ENCODE measurements at places on chromosomes 16 and 17.
A peak's percentile ranks its signal among the peaks of the same experiment; 100 is the strongest.

- DNase-seq, result no peak
These were observed 61.6 kb downstream of the PITPNC1 start for GRCh38 chr17:67438667-67439066.

DNA sequence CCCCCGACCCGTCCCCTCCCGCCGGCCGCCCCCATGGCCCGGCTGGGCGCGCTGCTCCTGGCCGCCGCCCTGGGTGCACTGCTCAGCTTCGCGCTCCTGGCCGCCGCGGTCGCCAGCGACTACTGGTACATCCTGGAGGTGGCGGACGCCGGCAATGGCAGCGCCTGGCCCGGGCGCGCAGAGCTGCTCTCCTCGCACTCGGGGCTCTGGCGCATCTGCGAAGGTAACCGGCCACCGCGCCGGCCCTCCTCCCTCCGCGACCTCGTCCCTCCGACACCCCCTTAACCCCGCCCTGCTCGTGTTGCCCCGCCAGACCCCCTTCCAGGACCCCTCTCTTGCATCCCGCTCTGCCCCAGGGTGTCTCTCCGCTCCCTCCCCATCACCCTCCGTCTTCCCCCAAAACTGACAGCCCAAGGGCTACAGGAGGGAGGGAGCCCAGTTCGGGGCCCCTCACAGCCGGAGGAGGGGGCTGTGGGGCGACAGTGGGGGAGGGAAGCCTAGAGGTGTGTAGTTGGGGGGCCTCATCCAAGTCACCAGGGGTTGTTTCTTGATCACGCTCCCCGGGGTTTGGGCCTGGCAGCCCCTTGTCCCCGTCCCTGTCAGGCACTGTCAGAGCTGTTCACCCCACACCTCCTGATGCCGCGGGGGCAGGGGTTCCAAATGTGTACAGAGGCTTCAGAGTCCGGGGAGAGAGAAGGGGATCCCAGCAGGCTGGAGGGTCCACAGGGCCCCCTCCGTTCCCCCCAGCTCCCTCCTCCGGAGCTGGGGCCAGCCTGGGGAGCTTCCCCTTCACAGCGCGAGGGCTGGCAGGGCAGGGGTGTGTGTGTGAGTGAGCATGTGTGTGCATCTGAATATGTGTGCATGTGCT is 794 bp downstream of the TMEM235 start:
- no peak for DNase-seq

- no peak for DNase-seq
These were observed 95.2 kb upstream of the SEC14L1 start for GRCh38 chr17:77045441-77046041.

GRCh38 chr16:74740795-74741304 is 33.8 kb downstream of the FA2H start:
- peak; percentile 95 for DNase-seq

DNA sequence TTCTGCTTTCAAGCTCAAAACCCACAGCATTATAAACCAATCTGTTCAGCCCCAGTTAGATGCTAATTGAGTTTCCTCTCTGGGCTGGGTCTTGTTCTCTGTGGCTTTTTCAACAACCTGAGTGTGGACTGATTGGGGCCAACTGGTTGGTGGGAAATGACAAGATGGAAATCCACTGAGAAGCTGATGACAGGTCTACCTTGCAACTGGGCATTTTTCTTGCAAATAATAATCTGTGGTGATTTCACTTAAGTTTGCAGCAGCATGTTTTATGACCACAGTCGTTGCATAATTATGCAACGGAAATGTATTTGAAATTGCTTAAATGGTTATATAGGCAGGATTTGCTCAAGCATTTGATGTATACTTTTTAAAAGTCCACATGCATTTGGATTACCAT is 69.9 kb downstream of the AKAP1 start:
- DNase-seq, result no peak

- no peak for DNase-seq
These were observed 32.7 kb downstream of the ZZEF1 start for GRCh38 chr17:4110152-4110551.

DNA sequence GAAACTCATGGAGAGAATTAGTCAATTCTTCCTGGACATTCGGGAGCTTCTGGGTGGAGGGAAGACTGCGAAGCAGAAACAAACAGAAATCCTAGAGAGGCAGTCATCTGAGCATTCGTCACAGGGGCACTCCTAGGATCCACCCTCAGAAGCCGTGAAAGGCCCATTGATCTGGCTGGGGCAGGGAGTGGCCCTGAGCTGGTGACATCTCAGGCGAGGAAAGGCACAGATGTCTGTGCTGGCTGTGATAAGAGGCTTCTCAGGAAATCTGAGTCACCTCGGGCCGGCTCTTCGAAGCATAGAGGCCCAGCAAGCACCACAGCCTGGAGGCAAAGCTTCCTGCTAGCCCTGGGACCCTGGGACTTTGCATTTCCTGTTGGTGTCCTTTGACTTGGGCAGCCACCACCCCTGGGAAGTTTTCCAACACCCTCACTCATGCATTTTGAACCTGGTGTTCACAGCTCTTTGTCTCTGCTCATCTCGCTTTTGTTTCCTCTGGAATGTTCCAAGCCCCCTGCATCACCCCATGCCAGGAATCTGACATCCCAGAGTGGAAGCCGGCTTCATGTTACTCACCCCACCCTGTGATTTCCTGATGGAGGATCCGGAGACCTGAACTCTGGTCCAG is 23.3 kb upstream of the CDRT4 start:
- peak; percentile 94 for DNase-seq

DNA sequence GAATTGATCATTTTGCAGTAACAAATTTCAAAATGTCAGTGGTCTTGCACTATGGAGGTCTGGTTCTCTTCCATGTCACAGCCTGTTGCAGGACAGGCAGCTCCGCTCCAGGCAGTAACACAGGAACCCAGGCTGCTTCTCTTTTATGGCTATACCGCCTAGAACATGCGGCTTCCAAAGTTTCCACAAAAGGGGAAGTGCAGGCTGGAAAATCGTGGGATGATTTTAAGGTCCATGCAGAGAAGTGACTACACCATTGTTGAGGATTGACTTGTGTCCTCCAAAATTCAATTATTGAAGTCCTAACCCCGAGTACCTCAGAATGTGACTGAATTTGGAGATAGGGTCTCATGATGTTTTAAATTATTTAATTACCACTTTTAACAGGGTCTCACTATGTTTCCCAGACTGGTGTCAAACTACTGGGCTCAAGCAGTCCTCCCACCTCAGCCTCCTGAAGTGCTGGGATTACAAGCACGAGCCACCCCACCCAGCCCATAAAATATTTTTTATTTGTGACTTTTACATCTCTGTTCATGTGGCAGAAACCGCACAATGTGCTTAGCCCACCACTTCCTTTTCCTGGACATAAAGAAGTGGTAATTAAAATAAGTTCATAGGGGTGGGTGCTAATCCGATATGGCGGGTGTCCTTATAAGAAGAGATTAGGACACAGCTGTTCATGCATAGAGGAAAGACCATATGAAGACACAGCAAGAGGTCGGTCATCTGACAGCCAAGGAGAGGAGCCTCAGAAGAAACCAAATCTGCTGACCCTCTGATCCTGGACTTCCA is 279.2 kb upstream of the RPL38 start:
- DNase-seq, result no peak

- no peak for DNase-seq
These were observed 281.6 kb upstream of the CCL2 start for GRCh38 chr17:33973491-33973890.

DNA sequence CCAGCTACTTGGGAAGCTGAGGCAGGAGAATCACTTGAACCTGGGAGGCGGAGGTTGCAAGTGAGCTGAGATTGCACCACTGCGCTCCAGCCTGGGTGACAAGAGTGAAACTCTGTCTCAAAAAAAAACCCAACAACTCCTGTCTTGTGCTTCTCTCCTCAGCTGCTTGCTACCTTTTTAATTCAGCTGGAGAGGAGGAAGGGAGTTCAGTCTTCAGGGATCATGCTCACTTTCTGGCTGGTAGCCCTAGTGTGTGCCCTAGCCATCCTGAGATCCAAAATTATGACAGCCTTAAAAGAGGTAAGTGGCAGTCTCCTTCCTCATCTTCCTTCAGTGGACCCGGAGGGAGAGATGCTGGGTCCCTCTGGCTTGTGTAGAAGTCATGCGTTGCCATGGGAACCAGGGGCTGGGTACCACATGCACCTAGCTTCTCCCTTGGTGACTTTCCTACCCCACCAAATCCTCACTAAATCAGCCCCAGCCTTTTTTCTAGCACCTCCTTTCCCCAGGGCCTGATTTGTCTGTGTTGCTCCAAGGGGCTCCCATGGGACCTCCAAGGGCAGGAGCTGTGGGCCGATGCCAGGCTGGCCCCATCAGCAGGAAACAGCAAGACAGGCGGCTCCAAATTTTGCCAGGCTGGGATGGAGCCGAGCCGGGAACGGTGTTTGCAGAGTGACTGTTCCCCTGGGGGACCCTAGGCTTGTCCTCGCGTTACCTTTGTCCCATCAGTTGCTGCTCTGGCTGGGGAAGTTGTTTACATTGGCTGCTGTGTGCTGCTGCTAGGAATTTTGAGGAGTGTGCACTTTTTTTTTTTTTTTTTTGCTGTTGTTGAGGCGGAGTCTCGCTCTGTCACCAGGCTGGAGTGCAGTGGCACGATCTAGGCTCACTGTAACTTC is 65.2 kb downstream of the ABCC1 start:
- no peak for DNase-seq

DNA sequence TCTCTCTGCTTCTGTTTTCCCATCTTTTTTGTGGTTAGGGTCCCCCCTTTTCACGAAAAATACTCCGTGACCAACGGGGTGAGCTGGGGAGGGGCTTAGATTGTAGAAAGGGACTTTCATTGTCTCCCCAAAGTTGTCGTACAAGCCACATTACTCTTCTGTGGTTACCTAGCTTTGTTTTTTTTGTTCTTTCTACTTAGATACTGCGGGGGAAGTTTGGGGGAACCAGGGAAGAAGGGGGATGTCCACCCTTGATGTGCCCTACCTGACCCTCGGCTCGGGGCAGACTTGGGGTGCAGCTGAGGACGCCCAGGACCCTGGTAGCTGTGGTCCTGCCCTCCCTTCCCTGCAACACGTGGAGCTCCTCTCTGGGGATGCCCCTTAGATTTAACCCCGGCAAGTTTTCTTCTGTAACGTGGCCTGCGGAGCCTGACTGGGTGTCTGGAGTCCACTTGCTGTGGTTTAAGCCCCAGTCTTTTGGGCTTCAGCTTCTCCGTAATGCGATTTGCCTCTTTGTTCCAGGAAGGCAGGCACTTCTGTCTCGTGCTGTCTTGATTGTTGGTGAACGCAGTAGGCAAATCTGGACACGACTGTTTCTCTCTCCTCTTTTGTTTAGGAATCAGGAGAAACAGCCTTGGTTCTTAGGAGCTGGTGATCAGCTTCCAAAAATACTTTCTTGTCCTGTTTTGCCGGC is 892 bp downstream of the ABCC1 start:
- peak; percentile 42 for DNase-seq

DNA sequence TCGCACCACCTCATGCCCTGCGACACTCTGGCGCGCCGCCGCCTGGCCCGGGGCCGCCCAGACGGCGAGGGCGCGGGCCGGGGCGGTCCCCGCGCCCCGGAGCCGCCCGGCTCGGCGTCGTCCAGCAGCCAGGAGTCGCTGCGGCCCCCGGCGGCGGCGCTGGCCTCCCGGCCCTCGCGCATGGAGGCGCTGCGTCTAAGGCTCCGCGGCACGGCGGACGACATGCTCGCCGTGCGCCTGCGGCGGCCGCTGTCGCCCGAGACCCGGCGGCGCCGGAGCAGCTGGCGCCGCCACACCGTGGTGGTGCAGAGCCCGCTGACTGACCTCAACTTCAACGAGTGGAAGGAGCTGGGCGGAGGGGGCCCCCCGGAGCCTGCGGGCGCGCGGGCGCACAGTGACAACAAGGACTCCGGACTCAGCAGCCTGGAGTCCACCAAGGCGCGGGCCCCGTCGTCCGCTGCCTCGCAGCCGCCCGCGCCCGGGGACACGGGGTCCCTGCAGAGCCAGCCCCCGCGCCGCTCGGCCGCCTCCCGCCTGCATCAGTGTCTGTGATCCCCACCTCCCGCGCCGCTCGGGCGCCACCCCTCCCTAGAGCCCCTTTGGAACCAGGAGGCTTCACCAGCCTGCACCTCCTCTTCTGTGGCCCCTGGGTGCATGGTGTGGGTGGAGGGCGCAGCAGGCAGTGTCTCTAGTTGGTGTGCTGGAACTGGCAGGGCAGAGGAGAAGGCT is 82.3 kb downstream of the ARHGAP23 start:
- peak; percentile 70 for DNase-seq

- DNase-seq, result no peak
These were observed 18.6 kb upstream of the HAPSTR1 start for GRCh38 chr16:9072806-9073341.

GRCh38 chr16:89695875-89696669 is 5.4 kb downstream of the SPATA2L start:
- DNase-seq, result no peak

DNA sequence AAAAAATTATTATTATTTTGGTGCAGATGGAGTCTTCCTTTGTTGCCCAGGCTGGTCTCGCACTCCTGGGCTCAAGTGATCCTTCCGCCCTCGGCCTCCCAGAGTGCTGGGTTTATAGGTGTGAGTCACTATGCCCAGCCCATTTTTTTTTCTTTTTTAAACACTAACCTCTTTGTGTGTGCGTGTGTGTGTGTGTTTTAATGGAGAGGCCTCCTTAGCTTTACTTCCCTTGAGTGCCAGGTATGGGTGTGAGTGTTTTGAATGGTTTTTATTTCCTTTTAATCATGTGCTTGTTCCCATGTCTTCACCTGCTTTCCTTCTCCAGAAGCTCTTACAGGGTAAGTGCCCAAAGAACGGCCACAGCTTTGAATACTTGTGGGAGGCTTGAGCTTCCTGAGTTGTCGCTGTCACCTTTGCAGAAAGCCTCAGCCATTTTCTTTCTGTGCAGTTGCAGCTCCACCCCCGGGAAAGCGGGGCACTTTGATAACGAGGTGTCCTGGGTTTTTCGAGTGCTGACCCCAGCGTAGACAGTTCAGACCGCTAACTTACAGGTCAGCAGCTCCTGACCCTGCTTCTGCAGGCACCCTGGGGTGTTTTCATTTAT is 22.6 kb downstream of the AKAP1 start:
- DNase-seq, result peak; percentile 90

- no peak for DNase-seq
These were observed 189.4 kb downstream of the WWOX start for GRCh38 chr16:78288888-78289287.

DNA sequence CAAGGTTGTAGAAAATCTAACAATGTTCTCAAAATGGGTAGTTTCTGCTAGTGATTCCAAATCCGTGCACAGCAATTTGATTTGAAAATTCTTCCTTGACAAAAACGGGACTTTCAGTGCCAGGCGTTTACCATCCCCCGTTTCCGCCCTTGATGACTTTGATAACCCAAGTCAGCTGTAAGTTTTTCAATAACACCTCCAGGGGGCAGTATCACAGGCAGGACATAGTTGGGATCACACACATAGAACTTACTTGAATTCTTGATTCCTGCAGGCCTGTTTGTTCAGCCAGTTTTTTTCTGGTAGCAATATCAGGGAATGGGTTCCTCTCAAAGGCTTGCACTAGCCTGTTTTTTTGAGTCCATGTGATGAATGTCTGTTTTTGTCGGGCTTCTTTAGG is 5.6 kb downstream of the DUXB start:
- DNase-seq, result no peak

GRCh38 chr16:13453325-13453724 is 466.6 kb upstream of the ERCC4 start:
- no peak for DNase-seq
